ENCODE measurements at places on chromosomes 12 and 14.

DNA sequence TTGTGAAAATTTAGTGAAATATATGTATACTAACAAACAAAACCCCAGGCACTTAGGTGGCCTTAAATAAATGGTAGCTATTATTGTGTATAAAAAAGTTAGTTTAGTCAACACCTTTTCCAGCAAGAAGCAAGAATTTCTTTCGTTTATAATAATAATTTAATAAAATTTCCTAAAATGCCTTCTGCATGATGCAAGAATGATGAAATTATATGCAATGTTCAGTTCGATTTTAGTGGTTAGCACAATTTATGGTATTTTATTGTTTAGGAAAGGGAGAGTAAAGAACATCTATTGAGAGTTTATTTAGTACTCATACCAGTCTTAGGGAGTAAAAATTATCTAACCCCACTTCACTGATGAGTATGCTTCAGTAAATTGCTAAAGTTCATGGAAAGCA, 290.8 kb downstream of the APAF1 start:
- no peak for DNase-seq

DNA sequence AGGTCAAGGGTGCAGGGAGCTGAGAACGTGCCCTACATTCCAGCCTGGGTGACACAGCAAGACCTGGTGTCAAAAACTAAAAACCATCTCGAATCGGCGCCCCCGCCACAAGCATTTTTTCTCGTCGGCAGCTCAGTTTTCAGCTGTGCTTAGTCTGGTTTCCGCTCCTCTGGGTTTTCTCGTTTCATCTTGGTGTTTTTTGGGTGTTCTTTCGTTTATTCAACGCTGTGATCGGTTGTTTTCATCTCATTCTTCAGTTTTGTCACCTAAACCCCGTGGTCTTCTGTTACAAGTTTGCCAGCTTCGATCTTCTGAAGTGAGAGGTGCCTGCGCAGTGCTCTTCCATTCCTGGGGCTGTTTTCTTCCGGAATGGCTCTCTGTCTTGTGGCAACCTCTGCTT, 41.4 kb downstream of the NOC4L start:
- no peak for DNase-seq

GRCh38 chr12:88553941-88554658, 26.2 kb downstream of the KITLG start:
- DNase-seq = peak; percentile 32

GRCh38 chr14:69573831-69574262, 824 bp downstream of the CCDC177 start:
- no peak for DNase-seq

GRCh38 chr14:59630288-59630963, 53.8 kb upstream of the CCDC175 start:
- no peak for DNase-seq

DNA sequence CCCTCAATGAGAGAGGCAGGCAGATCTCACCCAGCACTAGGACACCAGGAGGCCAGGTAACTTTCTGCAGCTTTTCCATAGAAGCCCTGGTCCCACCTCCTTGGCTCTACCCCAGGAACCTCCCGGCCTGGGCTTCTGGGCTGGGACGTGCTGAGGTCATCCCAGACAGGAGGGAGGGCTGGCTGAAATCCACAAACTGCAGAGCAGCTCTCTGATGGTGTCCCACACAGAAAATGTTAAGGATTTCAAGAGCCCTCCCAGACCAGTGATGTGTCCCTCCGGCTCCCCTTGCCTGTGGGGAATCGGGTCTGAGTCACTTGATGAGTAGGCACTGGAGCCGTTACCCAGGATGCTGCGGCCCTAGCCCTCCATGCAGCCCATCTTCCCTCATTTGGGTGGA, 124.1 kb downstream of the ESRRB start:
- peak; percentile 63 for DNase-seq

DNA sequence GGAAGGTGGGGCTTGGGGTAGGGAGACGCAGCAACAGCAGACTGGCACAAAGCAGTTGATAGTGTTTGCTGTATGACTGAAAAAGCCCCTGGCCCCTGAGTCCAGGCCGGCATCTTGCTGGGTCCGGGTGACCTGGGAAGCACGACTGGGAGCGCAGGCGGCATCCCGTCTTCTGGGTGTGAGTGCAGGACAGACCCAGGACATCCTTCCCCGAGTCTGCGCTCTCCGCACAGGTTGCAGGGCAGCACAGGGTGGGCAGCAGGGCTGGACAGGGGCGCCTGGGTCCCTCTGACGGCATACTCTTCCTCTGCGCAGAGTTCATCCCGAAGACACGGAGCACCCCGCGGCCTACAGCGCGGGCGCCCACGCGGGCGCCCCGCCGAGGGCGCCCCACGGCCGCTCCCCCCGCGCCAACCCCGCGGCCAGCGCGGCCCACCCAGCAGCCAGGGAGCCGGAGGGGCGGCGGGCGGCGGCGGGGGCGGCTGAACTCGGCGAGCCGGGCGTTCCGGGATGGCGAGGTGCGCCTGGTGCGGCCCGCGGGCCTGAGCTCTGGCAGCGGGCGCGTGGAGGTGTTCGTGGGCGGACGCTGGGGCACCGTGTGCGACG, 9.2 kb upstream of the CYP46A1 start:
- DNase-seq = no peak

DNA sequence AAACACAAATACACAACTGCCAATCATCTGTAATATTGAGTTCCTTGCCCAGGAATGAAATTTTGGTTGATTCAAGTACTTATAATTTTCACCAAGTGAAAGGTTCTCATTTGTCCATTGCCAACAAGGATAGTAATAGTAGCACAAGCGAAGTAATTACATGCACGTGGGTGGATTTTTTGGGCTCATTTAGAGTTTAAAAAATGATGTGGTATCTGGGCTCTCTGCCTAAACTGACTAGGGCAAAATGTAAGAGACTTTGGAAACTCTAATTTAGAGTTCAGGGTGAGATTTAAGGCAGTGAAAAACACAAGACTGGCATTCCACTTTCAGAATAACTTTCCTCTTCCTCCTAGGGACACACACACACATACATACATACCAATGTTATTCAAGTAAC, 111.7 kb downstream of the MYRFL start:
- DNase-seq = no peak

DNA sequence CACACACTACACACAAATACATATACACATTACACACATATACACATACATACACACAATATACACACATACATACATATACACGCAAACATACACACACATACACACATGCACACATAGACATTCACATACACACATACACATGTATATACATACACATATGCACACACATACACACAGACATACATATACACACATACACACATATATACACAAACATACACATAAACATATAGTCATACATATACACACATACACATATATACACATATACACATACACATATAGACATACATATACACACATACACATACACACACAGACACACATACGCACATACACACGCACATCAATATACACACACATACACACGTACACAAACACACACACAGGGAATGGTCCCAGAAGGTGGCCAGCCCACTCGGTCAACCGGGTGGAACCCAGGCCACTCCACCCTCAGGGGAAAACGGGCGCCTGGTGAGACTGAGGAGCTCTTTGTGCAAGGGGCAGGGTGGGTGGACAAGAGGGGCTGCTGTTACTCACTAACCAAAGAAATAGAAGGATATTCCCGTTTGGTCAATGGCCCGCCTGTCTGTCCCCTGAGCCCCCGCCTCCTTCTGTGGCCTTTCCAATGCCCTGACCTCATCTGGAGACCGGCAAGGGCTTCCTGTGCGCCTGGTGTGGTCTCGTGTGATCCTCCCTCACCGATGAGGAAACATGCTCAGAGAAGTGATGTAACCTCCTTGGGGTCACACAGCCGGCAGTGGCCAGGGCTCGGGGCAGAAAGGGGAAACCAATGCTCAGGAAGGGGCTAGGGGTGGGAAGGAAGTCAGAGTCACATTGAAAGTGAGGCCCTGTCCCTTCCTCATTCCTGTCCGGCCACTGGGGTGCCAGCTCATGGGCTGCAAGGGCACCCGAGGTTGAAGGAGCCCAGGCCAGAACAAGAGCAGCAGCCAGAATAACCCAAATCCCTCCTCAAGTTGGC, 5.3 kb downstream of the TRPV4 start:
- no peak for DNase-seq

DNA sequence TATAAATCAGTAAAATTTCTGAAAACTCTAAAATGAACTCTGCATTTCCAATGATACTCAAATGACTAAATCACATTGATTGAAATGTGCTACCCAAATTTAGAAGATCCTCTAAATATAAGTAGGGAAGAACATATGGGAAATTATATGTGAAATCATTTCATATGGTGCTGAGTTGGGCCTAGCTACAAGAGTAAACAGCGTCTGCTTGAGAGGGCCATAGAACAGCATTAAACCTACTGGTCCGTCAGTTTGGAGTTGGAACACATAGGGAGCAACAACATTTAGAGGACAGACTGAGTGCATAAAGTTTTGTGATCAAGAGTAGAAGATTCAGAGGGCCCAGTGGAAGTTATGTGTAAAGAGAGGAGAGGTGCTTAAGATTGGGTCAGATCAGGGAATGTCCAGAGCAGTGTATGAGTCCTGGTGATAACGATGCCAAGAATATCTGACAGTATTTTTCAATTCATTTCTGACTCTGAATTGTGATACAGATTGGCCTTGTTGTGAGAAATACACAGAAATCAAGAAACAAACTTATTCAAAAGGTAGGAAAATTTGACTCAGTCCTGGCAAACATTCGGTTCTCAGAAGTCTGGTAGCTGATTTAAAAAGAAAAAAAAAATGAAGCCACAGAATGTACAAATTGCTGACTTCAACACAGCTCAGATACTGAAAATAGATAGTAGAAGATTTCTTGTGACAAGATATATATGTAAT, 362.2 kb downstream of the CCDC91 start:
- DNase-seq = no peak

- DNase-seq = no peak
Observed at GRCh38 chr12:131693149-131693548, 17.7 kb upstream of the SFSWAP start.

DNA sequence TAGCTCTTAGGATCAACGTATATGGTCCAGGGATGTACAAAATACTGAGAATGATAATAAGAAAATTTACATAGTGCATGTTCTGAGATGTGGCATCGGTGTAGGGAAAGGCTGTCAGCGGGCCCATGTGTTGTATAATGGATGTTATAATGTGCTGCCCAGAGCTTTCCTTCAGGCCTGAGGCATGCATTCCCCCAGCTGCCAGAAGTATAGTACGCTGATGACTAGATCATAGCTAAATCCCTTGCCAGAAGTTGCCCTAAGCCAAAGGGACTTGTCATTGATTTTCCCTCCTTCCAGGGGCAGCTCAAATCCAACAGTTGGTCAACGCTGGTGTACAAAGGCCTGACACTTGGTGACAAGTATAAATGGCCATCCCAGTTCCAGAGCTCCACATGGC, 6.5 kb upstream of the OR11G2 start:
- no peak for DNase-seq

GRCh38 chr14:75340921-75341320, 62.3 kb downstream of the FOS start:
- no peak for DNase-seq

DNA sequence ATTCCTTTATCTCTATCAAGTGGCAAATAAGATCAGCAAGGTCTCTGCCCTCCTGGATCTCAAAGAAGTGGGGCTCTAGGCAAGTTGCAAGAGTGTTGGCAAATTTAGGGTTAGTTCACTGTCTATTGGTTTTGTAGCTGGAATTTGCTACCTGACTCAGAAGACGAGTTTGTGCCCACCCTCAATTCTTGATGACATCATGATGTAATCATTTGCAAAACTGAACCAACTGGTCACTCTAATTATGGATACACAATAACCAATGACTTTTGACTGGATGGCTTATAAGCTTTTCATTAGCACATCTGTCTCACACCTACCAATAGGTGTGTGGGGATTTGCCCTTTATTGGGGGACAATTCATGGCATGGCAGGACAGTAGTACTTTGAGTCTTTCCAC, 4.6 kb downstream of the TMEM233 start:
- DNase-seq = no peak

GRCh38 chr14:57725399-57726077, 140.4 kb downstream of the SLC35F4 start:
- DNase-seq = no peak

- DNase-seq = no peak
Observed at GRCh38 chr14:22266142-22266442, 322.9 kb downstream of the DAD1 start.

DNA sequence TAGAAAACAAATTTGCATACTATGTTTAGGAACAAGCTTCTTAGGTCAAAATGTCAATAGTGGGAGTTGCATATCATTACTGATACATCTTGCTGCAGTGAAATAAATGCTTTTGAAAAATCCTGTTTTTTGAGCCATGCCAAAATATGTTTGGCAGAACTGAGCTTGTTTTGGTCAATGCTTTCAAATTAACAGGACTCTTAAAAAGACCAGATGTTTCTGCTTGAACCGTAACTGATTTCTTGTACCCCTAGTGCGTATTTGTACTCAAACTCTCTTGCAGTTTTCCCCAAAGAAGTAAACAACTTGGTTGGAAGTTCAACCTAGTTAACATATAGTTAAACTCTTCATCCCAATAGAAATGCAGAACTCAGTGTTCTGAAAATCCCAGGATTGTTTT, 3.4 kb downstream of the TRHDE start:
- DNase-seq = no peak

DNA sequence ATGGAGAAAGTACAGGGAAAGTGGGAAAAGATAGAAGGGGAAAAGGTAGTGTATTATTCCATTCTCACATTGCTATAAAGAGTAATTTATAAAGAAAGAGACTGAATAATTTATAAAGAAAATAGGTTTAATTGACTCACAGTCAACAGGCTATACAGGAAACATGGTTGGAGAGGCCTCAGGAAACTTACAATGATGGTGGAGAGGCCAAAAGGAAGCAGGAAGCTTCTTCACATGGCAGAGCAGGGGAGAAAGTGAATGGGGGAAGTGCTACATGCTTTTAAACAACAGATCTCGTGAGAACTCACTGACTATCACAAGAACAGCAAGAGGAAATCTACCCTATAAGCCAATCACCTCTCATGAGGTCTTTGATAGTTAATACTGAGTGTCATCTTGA, 725.0 kb upstream of the FLRT2 start:
- no peak for DNase-seq

GRCh38 chr12:39605501-39605900, 14.1 kb downstream of the ABCD2 start:
- DNase-seq = no peak

- no peak for DNase-seq
Observed at GRCh38 chr12:123264642-123265041, 7.0 kb downstream of the CDK2AP1 start.

DNA sequence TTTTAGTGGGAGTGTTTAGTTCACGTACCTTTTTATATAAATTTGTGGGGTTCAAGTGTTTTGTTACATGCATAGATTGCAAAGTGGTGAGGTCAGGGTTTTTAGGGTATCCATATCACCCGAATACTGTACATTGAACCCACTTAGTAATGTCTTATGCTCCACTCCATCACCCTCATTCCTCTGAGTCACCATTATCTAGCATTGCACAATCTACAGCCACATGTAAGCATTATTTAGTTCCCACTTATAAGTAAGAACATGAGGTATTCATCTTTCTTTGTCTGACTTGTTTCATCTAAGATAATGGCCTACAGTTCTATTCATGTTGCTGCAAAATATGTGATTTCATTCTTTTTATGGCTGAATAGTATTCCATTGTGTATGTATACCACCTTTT, 583.7 kb upstream of the LRFN5 start:
- DNase-seq = no peak

GRCh38 chr12:121958541-121959240, 40.3 kb downstream of the CFAP251 start:
- DNase-seq = peak; percentile 11

- no peak for DNase-seq
Observed at GRCh38 chr12:19689226-19689625, 249.9 kb downstream of the AEBP2 start.

GRCh38 chr12:95837240-95838038, 21.3 kb upstream of the SNRPF start:
- no peak for DNase-seq

- DNase-seq = no peak
Observed at GRCh38 chr12:110776410-110776809, 33.7 kb upstream of the PPP1CC start.

Data from HFFc6 (cell line).